ENCODE measurements at places on chromosomes 1 and 21.

- no peak for DNase-seq
Measured at GRCh38 chr1:220806408-220806807, 19.7 kb downstream of the MTARC1 start.

- DNase-seq: no peak
Measured at GRCh38 chr1:30423570-30423969, 299.8 kb downstream of the MATN1 start.

DNA sequence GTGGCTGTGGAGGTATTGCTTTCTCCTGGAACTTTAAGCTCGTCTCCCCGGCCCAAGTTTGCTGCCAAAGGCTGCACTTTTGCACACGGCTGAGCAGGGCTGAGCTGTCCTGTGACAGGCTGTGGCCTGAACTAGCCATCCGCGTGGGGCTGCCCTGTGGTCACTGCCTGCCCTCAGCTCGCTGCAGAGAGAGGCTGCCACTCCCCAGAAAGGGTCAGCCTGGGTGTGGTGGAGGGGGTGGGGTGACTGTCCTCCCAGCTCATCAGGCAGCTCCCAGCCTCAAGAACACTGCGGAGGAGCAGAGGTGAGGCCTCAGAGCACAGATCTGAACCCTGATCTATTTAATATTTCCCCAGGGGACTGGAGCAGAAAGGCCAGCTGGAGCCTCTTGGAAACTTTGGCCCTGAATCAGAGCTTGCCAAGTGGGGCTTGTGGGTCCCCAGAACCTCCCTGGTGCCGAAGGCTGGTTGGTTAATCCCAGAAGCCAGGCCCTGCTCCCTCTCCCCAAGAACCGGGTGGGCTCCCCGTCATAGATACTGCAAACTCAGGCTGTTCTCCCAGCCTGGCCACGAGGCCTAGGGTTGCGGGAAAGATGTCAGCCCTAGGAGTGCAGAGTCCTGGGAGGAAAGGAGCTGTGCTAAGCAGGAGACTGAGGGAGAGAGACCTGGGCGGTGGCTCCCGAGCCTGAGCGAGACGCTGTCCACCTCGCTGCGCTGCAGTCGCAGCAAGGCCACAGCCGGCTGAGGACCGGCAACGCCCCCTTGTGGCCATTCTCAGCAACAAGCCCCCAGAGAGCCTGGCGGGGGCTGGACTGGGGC, 125.1 kb upstream of the IPO9 start:
- peak; percentile 80 for DNase-seq

- peak; percentile 79 for DNase-seq
Measured at GRCh38 chr1:3501856-3502640, 47.6 kb downstream of the ARHGEF16 start.

DNA sequence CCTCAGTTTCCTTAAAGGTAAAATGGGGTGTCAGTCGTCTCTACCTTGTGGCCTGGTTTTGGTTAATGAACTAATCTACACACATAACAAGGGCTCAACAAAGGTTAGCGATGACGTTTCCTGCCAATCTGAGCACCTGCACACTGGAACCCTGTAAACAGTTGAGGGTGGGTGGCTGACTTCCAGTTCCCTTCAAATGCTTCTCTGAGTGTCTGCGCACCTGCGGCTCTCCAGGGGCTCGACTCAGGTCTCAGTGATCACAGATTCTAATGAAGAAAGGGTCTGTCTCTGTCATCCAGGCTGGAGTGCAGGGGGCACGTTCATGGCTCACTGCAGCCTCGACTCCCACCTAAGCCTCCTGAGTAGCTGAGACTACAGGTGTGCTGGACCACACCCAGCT, 3.3 kb upstream of the AGPAT3 start:
- no peak for DNase-seq

GRCh38 chr1:193592317-193592716, 405.9 kb upstream of the B3GALT2 start:
- no peak for DNase-seq

- DNase-seq: peak; percentile 18
Measured at GRCh38 chr1:9101510-9102146, 27.3 kb downstream of the GPR157 start.

DNA sequence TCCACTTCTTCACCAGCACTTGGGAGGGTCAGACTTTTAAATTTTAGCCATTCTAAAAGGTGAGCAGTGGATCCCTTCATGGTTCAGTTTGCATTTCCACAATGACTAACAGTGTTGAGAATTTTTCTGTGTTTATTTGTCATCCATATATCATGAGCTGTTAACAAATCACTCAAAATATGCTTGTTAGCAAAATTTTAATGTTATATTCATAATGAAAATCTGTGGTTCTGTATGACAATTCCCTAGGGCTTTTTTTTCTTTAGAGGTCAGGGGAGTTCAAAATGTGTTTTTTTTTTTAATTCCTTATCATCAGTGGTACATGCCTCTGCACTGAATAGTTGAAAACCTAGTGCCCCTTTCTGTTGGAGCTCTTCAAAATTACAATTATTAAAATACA, 682.2 kb upstream of the ADGRL2 start:
- no peak for DNase-seq

GRCh38 chr1:41496080-41497055, 11.9 kb upstream of the EDN2 start:
- peak; percentile 89 for DNase-seq

DNA sequence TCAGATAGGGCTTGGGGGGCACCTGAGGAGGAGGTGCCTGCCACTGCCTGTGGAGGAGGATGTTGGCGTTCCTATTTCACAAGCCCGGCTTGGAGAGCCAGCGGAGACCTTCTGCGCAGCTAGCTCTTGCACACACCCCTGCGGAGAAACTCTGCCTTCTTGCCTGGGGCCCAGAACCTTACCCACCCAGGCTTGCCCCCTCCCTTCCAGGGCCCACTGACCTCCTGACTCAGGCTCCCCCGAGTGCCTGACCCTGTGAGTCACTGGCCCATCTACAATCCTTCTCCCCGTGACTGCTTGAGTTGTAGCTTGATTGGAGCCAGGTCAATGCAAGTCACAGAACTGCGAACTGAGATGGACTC, 3.4 kb downstream of the HES2 start:
- no peak for DNase-seq

DNA sequence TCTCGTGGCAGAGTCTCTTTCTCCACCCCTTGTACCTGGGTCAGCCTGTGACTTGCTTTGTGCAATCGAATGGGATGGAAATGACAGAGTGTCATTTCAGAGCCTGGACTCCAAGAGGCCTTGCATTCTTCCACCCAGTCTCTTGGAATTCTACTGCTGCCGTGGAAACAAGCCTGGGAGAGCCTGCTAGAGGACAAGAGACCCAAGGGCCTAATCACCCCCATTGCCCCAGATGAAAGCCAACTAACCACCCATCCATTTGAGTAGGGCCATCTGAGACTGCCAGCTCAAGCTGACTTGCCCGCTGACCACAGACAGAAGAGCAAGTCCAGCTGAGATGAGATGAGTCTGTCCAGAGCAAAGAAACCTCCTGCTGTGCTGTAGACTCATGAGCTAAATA, 201.6 kb downstream of the PTPRU start:
- no peak for DNase-seq

DNA sequence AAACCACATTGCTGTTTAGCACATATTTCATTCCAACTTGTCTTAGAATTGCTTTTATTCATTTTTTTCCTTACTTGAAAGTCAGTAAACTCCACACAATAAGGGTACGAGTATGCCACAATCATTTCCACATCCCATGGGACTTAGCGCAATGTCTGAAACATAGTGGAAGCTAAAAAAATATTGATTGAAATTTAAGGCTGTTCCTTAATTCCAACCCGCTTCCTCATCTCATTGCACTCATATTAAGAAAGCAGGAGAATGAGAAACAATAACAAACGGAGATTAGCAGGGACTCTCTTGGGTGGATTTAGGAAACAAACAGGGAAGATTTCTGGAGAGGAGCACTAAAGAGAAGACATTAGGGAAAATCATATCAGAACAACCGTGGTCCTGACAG, 39.3 kb upstream of the RGS4 start:
- no peak for DNase-seq

GRCh38 chr1:154405747-154406571, 816 bp downstream of the IL6R start:
- peak; percentile 24 for DNase-seq

GRCh38 chr1:6785728-6786505, 663 bp downstream of the CAMTA1 start:
- DNase-seq: peak; percentile 40

DNA sequence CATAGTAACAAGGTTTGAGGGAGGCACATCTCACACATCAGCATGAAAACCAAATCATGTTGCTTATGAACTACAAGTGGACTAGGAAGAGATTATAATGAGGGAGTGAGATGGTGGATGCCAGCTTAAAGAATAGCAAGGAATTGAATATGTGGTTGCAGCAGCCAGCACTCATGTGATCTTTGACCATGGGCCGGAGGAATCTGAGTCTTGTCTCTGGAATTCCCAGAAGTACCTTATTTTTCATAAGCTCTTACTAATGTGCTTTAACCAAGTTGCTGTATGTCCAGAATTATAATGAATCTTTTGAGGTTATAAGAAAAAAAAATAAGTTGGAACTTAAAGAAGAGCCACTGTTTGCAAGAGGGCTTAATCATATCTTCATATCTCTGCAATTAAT, 97.0 kb downstream of the DISP1 start:
- no peak for DNase-seq

DNA sequence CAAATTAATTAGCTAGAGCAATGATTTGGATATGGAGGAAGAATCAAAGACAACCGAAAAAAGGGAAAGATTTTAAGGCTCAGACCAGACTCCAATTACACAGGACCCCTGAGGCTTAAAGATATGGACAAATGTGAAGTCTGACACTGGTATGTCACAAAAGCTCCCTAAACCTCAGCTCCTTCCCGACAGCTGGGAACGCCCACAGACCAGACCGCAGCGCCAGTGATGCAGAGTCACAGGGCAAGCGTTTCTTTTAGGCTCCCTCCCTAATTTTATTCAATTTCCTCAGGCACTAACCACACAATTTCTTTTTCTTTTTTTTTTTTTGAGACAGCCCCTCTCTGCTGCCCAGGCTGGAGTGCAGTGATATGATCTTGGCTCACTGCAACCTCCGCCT, 40.2 kb downstream of the NID1 start:
- DNase-seq: no peak

DNA sequence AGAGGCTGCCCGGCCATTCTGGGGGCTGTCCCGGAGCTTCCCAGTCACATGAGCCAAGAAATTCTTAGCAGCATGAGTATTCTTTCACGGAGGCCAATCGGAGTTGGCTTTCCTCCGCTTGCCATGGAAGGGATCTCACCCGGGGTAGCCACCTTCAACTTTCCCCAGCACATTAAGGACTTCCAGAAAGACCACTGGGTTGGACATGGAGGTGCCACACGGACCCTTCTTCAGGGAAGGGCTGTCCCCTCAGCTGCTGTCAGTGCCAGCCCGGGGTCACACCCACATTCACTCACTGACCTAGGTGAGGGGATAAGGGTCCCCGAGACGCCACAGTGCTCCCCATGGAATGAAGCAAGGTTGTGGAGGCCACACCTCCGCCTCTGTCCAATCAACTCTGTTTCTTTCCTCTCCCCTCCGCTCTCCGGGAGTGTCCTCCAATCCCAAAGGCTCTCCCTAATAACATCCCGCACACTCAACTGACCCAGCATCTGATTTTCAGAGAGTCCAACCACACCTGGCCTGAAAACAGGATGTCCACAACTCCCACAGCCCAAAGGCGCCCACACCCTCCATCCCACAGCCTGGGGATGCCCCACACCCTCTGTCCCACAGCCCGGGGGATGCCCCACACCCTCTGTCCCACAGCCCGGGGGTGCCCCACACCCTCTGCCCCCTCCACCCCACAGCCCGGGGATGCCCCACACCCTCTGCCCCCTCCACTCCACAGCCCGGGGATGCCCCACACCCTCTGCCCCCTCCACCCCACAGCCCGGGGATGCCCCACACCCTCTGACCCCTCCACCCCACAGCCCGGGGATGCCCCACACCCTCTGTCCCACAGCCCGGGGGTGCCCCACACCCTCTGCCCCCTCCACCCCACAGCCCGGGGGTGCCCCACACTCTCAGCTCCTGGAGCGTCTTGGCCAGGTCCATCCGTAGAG, 19.4 kb downstream of the RSPH1 start:
- no peak for DNase-seq

- DNase-seq: no peak
Measured at GRCh38 chr1:202576816-202577215, 133.4 kb downstream of the SYT2 start.

- DNase-seq: no peak
Measured at GRCh38 chr1:16208270-16208987, 4.0 kb downstream of the ARHGEF19 start.

- no peak for DNase-seq
Measured at GRCh38 chr1:87518794-87519193, 190.1 kb downstream of the LMO4 start.

Data from neuronal stem cell (in vitro differentiated cells).